ENCODE measurements at places on chromosomes 4 and X.
A peak's percentile ranks its signal among the peaks of the same experiment; 100 is the strongest.

DNA sequence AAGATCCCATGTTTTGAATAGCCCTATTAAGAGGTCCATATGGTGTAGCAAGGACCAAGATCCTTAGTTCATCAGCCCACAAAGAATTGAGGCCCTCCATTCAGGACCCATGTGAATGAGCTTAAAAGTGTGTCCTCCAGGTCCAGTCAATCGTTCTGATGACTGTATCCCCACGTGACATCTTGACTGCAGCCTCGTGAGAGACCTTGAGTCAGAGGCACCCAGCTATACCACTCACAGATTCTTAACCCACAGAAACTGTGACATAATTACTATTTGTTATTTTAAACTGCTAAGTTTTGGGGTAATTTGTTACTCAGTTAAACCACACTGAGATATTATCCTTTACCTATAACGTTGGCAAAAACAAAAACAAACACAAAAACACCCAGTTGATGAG is 62.4 kb downstream of the ZNF182 start:
- DNase-seq, result no peak

- DNase-seq, result no peak
Observed at GRCh38 chr4:123325241-123325681, 71.3 kb upstream of the SPRY1 start.

DNA sequence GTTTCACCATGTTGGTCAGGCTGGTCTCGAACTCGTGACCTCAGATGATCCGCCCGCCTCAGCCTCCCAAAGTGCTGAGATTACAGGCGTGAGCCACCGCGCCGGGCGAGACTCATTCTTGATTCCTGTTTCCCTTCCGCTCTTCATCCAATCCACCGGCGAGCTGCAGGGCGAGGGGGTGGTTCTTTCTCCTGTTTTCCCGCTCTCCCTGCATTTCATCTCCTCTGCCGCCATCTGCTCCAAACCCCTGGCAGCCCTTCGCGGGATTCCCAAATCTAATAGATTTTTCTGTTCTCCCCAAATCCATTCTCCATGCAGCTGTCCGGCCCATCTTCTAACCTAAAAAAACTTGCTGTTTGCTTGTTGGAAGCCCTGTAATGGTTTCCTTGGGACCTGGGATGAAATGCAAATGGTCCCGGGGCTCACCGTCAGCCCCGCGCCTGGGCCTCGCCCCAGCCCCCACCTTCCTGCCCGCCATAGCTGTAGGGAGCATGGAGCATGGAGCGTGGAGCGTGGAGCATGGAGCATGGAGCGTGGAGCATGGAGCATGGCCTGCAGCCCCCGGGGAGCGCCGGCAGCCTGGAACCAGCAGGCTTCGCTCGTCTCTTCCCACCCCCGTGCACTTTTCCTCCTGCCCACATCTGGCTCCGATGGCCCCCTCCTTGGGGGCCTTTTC is 1.1 kb downstream of the ZFP42 start:
- DNase-seq, result no peak

DNA sequence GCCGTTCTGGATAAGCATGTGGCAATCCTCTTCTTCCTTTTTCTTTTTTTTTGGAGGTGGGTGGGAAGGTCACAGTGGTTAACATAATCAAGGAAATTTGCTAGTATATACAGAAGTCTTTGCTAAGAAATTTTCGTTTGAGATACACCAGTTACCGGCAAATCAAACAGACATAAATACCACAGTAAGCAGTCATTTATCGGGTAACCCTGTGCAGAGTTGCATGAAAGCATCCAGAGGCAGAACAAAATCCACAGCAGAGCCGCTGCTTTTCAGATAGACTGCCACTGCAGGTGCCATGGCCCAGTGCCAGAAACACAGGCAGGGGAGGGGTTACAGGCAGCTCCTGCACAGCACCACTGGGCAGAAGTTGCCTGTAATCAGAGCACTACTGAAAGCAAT is 179.1 kb upstream of the MAB21L2 start:
- no peak for DNase-seq

- no peak for DNase-seq
Observed at GRCh38 chr4:15963576-15963975, 601 bp upstream of the FGFBP2 start.

- DNase-seq, result no peak
Observed at GRCh38 chr4:145260091-145260490, 79.7 kb upstream of the OTUD4 start.

DNA sequence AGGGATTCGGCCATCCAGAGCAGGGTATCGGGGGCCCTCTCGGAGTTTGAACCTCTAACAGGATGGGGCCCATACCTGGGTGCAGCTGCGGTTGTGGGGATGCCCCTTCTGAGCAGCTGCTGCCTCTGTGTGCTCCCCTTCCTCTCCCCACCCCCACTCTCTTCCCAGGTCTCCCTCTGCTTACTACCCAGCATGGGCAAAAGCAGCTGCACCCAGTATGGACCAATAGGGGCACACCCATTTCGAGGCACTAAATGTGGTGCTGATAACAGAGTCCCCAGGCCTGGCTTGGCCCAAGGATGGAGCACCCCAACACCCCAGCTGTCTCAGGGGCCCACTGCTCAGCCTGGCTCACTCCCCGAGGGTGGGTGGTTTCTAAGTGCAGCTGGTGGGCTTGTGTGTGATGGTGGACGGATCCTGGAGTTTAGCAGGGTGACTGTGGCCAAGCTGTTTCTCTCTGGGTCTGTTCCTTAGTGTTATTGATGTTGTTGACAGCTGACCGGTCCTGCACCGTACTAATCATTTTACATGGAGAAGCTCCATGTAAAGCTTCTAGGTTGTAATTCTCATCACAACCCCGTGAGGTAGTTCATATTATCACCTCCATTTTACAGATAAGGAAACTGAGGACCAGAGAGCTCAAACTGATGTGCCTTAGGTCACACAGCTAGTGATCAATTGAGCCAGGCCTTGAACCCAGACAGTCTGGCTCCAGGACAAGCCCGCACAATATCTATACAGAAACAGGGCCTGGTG is 13.1 kb upstream of the KIAA0232 start:
- no peak for DNase-seq

DNA sequence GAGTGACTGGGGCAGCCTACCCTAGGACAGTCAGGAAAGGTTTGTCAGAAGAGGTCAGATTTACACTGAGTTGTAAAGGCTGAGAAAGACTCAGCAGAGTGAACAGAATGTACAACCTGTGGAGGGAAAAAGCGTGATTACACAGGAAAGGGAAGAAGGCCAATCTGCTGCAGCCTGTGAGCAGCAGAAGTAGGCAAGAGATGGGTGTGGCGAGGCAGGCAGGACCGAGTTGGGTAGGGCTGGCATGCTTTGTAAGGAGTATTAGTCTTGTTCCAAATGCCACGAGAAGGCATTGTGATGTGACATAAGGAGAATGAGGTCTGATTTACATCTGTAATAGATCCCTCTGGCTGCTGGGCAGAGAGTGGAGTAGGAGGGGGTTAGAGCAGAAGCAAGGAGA is 12.6 kb downstream of the SGMS2 start:
- no peak for DNase-seq

- no peak for DNase-seq
Observed at GRCh38 chr4:19807505-19807904, 444.2 kb upstream of the SLIT2 start.

GRCh38 chr4:95728145-95728544 is 111.7 kb upstream of the PDHA2 start:
- no peak for DNase-seq

DNA sequence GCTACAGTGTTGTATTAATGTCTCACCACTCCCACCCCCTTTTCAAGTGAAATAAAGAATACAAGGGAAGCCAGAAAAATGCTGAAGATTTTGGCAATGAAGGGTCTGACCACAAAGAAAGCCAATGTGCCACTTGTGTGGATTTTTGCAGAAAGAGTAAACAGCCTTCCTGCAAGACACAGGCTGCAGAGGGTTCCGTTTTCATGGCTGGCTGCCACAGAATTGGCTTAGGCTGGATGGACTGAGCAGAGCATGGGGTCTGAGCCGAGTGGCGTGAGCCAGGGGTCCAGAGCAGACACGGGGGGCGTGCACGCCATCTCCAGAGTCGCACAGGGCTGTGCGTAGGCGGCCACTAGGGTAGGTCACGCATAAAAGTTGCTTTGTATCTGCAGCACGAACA is 69.2 kb downstream of the MTNR1A start:
- no peak for DNase-seq

GRCh38 chrX:149491812-149492211 is 13.3 kb downstream of the IDS start:
- DNase-seq, result no peak

DNA sequence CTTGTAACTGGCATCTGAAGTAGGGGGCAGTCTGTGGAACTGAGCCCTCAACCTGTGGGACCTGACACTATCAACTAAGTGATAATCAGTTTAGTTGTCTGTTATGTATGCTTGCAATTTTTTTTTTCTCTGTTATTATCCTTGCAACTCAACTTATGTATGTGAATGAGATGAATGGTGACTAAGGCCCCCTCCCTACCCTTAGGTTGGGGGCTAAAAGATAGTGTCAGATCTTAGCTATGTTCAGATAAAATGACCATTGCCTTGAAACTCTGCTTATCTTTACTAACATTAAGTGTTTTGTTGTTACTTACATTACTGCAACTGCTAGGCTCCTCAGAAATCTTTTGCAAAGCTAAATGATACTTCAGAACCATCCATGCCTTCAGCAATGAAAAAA is 31.5 kb downstream of the TMEM184C start:
- no peak for DNase-seq

- DNase-seq, result no peak
Observed at GRCh38 chr4:7327341-7327885, 107.3 kb downstream of the PSAPL1 start.

GRCh38 chr4:106495476-106495875 is 126.9 kb upstream of the GIMD1 start:
- DNase-seq, result no peak

DNA sequence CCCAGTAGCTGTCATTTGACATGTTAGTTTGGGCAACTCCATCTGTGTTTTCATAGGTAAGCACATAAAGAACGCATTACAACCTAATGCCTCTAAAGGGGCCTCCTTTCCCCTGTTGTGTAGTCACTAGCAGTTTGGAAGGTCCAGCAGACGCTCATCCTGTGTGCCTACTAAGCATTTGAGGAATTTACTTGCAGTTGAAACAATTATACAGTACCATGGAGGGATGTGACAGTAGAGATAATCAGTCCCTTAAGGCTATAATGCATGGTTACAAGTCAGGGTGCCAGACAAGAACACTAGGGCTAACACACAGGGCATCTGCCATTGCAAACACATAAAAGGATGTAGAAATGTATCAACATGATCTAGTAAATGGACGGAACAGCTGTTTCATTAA is 138.3 kb downstream of the PCDH10 start:
- no peak for DNase-seq

DNA sequence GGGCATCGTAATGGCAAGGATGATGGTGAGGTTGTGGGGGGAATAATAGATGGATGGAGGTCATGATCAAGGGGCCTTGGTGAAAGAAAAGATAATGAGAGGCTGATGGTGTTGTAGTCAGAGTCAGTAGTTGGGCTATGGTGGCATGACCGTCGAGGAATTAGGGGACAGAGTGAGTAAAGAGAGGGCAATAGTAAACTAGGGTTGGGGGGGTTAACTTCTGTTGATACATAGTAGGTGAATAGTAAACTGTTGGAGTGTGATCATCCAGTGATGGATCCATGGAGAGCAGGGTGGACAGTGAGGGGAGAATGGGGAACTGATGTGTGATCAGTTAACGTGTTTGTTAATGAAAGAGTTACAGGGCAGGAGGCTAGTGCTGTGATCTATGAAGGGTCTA is 920 bp downstream of the FTSJ1 start:
- DNase-seq, result no peak

DNA sequence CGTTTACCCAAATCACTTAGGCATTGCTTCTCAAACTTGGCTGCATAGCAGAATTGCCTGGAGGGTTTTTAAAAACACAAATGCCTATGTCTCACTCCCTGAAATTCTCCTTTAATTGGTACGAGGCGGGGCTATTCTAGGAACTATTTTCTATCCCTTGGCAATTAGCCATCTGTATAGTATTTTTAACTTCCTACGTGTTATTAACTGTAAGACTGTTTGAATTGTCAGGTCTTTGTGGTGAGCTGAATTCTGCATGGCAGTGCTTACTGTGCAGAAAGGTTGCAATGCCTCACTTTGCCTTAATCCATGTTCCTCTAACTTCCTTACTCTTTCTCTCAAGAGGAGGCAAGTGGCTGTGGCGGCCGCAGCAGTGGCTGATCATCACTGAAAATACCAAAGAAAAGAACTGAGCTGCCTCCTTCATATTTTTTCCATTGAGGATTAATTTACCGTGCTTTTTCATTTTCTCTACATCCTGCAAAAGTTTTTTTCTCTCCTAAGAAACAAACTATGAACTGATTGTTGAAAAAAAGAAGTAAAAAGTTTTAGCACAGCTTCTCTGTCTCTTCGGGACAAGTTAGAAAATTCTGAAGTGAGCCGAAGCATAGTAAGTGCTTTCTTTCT is at the start of gene SHROOM3:
Gene SHROOM3, plus strand, starts transcription at position 329 of the 627 bp plus-strand sequence. CDS start 824 bp downstream, outside the sequence.
- DNase-seq, result no peak

DNA sequence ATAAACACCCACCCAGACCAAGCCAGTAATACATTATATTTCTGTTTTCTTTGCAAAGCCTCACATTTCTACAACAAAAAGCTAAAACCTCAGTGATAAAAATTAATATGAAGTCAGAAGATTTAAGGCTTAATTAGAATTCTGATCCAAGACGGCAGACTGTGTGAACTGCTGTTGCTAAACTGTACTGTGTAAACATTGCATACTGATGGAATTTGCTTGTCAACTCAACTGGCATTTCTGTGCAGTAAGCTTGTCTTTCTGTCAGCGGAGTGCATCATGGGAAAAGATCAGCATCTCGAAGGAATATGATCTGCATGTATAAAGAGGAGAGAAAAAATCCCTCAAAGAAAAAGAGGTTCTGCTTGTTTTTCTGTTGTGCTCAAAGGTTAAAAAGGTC is 69.4 kb upstream of the SPANXB1 start:
- DNase-seq, result no peak

DNA sequence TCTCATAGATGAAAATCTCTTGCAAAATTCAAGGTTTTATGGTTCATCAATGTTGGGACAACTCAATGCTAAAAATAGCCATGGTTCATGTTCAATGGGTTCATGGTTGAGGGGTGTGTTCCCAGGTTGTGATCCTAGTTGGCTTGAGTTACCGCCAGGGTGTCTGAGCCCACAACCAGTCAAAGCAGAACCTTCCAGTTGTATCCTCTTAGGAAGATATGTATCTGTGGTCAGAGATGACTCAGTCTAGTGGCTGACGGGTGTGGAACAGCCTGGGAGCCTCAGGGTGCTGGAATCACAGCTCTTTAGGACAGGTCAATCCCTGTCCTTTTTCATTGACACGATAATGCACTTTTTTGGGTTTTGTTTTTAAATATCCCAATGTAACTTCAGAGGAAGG is 192.3 kb upstream of the NR3C2 start:
- no peak for DNase-seq

- no peak for DNase-seq
Observed at GRCh38 chr4:30719454-30720020, 632 bp upstream of the PCDH7 start.

GRCh38 chrX:111869639-111870034 is 6.3 kb upstream of the TRPC5OS start:
- peak; percentile 2 for DNase-seq

DNA sequence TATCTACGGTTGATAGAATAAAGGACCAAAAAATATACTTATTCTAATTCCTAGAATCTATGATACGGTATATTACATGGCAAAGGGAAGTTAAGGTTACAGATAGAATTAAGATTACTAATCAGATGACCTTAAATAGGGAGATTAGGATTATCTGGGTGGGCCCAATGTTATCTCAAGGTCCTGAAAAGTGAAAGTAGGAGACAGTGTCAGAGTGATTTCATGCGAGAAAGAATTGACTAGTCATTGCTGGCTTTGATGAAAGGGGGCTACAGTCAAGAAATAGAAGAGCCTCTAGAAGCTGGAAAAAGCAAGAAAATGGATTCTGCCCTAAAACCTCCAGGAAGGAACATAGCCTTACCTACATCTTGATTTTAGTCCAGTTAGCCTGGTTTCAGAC is 176.9 kb upstream of the PPP1R2C start:
- DNase-seq, result no peak

Data from substantia nigra (tissue), 51 donors.